Activated naive CD8-positive, alpha-beta T cell treated with anti-CD3 and anti-CD28 coated beads for 36 hours (primary cell): ENCODE measurements at places on chromosomes 7 and 10.

- no peak for DNase-seq
Observed at GRCh38 chr10:99551158-99551557, 18.4 kb downstream of the NKX2-3 start.

- no peak for DNase-seq
Observed at GRCh38 chr7:42385912-42386311, 148.9 kb upstream of the GLI3 start.

GRCh38 chr10:56722912-56723311 lies 361.9 kb upstream of the ZWINT start:
- DNase-seq: no peak

DNA sequence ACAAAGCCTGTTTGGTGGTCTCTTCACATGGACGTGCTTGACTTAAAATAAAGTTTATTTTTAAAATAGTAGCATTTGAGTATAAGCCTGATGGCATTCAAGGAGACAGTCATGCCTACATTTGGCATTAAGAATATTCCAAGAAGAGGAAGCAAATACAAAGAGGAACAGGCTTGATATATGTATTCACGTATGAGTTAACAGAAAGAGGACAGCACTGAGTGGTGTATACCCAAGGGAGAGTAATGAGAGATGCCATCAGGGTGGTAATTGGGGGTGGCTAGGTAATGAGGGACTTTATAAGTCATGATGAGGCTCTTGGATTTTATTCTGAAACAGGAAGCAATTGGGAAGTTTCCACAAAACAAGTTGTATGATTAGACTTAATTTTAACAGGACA lies 363.3 kb downstream of the SEMA3D start:
- DNase-seq: no peak
